Thyroid gland (tissue), 4 donors: ENCODE measurements at places on chromosomes 7 and 10. TPM values are rescaled to one million over a fixed set of nuclear protein-coding genes. Genes with fewer than 3 reads are reported as not detected.

DNA sequence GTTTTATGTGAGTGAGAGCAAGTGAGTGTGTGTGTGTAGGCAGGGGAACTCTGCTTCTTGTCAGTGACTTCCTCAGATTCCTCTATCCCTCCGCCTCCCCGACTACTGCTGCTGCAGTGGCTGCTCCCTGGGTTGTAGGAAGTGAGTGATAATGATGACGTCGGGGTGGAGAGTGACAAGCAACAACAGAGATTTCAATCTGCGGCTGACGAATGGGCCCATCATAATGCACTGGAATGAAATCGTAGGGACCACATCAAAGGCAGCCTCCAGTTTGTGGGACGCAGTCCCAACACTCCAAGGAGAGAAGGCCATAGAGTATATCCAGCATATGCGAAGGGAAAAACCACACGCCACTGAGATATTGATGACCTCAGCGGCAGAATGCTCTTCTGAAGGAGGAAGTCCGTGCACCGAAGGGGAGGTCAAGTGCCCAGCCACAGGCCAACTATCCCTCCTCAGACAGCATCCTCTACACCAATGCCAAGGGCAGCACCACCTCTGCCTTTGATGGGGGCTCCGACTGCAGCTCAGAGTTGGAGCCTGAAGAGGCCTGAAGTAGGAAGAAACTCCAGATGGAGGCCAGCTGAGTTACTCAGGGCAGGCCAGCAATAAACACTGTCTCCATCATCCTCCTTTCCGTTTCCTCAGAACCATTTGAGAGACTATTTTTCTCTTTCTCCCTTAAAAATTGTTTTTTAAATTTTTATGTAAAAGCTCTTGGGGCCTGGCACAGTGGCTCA, 11.3 kb upstream of the STMP1 start:
- DNase-seq = no peak

DNA sequence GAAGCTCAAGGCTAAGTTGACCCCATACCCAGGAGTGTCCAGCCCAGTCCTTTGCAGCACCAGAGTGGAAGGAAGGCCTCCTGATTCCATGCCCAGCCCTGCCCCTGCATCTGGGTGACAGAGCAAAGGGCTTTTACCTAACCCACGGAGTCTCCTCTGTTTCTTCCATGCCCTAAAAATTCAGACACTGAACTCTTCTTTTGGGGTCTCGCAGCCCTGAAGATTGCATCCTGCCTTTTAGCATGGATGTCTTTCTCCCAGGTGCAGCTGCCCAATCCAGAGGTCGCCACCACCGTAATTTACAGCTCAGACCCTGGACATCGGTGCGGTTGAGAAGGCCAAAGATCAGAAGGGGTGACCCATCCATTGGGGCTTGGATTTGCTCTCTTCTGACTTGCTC, 50.8 kb downstream of the CXCL12 start:
- DNase-seq = no peak

GRCh38 chr7:107610323-107610722, 30.3 kb downstream of the BCAP29 start:
- no peak for DNase-seq

Gene LRIT1
- not detected for total RNA-seq

Gene NPY4R2
- total RNA-seq = not detected
